Lung (tissue), 17 donors: ENCODE measurements at places on chromosomes 16 and 17.

- no peak for DNase-seq
Observed at GRCh38 chr16:27759301-27759871, 209.4 kb downstream of the KATNIP start.

DNA sequence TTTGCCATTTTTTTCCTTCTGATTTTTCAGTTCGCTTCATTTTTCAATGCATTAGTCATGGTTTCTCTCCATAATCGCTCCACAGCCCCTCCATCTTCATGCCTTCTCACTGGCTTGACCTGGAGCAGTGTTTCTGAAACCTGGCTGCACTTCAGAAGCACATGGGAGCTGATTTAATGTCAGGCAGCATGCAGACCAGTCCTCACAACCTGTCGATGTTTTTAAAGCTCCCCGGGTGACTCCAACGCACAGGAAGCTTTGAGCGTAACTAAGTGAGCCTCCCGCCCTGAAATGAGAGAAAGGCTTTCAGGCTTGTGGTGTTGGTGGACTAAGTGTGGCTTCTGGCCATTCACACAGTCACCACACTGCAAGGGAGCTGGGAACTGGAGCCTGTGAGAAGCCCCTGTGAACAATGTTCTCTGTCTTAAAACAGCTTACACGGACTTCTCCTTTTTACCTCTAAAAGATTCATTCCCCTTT is 16.8 kb upstream of the DRG2 start:
- DNase-seq, result no peak

DNA sequence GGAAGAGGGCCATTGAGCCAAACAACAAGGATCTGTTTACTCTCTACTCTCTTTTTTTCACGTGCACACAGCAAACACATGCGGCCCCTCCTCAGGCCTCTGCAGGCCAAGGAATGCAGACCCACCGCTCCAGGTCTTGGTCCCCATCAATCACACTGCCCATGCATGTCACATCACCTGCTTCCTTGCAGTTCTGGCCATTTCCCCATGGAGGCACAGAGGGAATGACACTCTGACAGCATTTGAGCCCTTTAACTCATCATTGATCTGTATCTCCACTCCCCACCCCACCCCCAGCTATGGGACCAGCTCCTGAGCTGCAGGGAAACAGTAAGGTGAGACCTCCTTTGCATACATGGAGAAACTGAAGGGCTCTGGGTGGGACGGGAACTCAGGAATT is 45.9 kb upstream of the MEIOC start:
- no peak for DNase-seq

DNA sequence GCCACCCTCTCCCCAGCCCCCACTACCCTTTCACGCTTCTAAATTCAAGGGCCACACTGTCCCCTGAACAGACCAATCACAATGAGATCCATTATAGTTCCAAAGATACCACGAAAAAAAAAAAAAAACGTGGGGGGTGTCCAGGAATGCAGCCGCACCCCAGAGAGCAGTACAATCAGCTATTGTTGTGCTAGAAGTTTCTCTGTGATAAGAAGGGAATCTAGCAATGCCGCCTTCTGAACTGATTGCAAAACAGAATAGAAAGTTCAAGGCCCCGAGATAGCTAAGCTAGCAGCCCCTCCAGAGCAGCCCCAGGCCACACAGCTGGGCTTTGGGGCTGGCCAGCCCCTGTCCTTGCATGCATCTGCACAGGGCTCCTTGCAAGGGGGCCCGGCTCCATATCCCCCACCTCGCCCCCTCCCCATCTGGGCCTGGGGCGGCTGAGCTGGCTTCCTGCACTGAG is 86.9 kb upstream of the CBX4 start:
- DNase-seq, result no peak

DNA sequence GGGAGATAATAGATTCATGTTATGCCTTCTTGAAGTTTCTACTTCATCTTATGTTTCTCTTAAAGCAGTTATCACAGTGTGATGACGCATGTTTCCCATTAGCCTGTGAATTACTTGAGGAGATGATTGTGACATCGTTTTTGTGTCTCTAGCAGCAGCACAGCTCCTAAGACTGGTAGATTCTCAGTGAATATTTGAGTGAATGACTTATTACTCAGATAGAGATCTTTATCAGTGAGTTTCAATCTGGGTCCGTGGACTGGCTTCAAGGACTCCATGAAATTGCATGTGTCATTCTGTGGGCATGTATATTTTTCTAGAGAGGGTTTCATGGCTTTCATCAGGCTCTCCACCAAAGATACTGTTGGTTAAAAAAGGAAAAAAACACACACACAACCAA is 29.9 kb downstream of the YPEL2 start:
- DNase-seq, result no peak

DNA sequence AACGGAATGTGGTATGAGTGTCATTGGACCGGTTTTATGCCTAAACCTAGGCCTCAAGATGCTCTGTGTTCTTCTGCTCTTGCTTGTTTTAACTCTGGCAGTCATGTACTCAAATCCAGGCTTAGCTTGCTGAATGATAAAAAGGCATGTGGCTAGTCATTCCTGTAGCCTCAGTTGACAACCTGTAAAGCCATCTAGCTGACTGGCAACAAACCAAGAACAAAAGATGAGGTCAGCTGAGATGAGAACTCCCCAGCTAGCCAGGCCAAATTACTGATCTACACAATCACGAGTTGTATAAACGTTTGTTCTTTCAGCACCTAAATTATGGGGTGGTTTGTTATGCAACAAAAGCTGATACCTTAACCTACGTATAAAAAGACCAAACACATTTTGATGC is 1406.0 kb upstream of the CDH8 start:
- DNase-seq, result no peak
